ENCODE measurements at places on chromosomes 1 and 21. TPM values are rescaled to one million over a fixed set of nuclear protein-coding genes. Genes with fewer than 3 reads are reported as not detected.
A peak's percentile ranks its signal among the peaks of the same experiment; 100 is the strongest.

DNA sequence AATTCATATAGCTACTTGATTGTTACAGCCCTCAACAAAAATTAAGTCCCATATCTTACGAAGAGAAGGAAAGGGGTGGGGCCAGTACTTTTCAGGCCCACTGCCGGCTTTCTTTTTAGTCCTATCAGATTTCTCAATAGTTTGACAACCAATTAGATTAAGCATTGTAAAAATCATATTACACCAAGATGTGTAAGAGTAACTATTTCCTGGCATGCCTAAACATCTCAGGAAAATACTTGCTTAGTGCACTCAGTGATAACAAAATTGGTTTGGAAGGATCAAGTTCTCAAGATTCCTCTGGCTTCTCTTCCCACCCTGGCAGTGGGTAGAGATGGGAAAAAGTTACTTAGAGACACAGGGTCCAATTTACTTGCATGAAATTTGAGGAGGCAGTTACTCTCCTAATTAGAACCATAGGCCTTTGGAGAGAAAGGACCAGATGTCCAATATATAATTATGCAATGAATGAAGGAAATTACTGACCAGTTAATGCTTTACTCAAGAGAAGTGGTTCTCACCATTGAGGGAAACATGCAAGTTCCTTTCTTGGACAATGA, 30.1 kb downstream of the STPG1 start:
- DNase-seq = no peak

DNA sequence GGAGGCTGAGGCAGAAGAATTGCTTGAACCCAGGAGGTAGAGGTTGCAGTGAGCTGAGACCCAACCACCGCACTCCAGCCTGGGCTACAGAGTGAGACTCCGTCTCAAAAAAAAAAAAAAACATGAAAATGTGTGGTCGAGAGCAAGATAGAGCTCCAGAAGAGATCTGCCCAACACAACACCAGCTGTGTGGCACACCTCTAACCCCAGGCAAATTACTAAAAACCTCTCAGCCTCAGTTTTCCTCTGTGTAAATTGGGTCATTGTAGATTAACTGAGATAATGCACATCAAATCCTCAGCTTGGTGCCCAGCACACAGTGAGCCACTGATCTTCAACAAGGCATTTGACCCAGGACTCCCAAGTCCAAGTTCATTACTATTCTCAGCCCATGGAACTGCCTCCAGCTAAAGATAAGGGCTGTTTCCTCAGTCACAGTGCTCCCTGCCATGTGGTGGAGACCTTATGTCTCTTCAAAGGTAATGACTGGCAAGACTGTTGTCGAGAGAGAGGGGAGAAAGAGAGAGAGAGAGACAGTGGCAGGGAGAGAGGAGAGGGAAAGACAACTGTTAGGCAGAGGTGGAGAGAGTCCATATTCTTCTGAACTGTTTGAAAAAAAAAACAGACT, 58.1 kb downstream of the PTP4A2 start:
- DNase-seq = no peak

- DNase-seq = no peak
Observed at GRCh38 chr1:51549016-51549619, 30.1 kb upstream of the EPS15 start.

GRCh38 chr1:61781151-61781550, 38.9 kb downstream of the PATJ start:
- DNase-seq = no peak

DNA sequence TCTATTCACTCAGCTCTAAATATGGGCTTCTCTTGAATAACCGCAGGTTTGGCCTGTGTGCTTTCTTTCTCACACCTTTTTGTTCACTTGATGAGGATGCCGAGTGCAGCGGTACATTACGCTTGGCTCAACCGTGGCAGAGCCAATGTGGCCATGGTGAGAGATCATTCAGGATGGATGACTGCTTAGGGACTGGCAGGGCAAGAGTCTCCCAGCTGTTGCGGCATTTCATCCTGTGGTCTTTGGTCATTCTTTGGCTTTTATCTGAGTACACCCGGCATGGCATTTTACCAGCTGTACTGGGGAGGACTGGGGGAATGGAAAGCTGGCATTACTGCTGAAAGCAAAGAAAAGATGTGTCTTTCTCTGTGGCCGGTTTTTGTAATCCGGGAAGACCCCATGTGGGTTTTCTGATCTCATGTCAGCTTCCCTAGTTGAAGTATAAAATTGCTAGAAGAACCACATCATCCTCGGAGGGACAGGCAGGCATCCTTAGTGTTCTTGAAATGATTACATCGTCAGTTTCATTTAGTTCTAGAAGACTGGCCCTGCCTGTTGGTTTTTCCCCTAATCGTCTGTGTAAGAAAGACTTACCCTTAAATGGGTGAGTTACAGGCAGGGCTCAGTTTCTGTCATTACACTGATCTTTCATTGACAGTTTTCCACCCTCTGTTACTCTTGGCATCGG, 15.1 kb downstream of the PCP4 start:
- no peak for DNase-seq

- DNase-seq = peak; percentile 26
Observed at GRCh38 chr1:99546432-99547416, 99.2 kb upstream of the PALMD start.

GRCh38 chr1:198295971-198296370, 139.2 kb downstream of the NEK7 start:
- DNase-seq = no peak

GRCh38 chr1:81453971-81454370, 346.8 kb upstream of the ADGRL2 start:
- no peak for DNase-seq

DNA sequence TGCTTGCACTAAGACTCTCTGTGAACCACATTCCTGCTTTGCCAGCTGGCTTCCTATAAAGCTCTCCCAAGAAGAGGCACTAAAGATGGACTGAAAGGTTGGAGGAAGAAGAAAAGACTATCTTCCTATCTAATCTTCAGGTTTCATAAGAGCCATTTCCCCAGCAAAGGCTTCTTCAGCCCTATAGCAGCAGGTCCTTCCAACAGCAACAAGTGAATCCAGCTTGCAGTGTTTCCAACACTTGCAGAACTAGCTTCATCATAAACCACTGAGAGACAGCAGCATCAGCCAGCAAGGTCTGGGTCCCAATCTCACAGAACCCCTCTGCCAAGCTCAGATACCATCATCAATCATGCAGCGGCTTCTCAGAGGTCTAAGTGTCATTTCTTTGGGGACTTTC, 28.1 kb downstream of the FOXJ3 start:
- DNase-seq = no peak

GRCh38 chr1:19759740-19760089, 40.0 kb downstream of the TMCO4 start:
- peak; percentile 33 for DNase-seq

- DNase-seq = peak; percentile 66
Observed at GRCh38 chr1:206002871-206003801, at the start of gene RAB7B. Gene RAB7B, minus strand, starts transcription at chr1:206003395. Its CDS starts 9,260 bp downstream, at chr1:205994135.

DNA sequence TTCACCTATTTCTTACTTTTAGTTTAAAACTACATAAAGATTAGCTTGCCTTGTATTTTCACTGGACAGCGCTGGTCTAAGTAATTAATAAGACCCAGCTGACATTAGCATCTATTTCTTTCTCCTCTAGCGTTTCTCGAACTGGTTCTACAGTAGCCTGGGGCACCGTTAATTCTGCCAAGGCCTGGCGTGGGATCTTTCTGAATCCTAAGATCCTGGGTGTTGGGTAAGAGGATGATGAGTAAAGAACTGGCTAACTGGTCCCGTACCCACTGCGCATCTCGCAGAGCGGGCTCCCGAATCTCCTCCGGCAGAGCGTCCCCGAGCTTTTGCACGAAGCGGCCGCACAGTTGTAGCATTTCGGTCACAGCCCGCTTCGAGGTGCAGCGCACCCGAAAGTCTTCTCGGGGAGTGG, 309 bp downstream of the NSL1 start:
- DNase-seq = peak; percentile 81

- no peak for DNase-seq
Observed at GRCh38 chr1:36530261-36530660, 47.5 kb upstream of the CSF3R start.

GRCh38 chr1:212622467-212622866, 13.9 kb downstream of the ATF3 start:
- DNase-seq = no peak

DNA sequence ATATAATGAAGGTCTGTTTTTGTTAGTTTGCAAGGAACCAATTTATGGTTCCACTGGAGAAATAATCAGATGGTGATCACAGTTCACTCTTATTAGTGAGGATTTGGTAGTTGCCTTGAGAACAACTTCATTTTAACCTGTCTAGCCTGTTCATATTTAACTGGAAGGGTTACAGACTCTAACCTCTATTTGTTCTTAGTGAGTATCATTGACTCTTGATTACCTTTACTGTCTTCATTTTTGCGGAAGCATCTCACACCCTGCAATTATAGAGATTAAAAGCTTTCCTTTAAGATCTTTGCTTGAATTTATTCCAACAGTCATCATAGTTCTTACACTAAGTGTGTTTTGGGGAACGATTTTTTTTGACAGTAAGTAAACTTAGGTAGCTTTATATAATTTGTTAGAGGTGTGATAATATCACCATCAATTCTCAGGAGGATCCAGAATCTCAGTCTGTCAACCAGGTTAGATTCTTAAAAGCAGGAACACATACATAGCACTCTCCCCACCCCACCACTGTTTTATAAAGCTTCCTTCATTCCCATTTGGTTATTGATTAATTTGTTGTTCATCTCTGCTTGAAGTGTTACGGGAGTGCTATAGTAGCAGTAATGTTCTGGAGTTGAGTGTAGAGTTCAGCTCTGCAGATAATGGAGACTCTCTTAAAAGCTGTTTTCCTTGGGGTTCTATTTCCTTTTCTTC, 30.1 kb downstream of the B3GALT2 start:
- no peak for DNase-seq

DNA sequence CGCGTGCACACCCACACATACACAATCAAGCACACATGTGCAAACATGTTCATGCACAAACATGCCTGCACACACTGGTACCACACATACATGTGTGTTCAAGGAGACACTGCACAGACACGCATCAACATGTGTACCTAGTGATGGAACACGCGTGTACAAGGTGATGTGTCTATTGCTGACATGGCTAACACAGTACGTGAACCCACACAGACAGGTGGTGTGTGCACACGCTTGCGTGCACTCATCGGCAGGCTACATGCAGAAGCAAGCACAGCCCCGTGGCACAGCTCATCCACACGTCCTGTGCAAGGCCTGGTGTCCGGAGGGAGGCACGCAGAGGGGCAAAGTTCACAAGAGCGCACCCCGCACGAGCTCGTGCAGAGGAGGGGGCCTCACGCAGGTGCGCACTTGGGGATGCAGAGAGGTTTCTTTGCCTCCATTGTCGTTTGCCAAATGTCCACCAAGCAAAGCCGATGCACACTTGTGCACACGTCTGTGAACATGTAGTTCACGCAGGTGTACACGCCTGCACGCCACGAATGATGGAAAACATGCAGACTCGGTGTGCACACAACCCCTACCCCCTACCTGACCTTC, 969 bp downstream of the ACAP3 start:
- no peak for DNase-seq

DNA sequence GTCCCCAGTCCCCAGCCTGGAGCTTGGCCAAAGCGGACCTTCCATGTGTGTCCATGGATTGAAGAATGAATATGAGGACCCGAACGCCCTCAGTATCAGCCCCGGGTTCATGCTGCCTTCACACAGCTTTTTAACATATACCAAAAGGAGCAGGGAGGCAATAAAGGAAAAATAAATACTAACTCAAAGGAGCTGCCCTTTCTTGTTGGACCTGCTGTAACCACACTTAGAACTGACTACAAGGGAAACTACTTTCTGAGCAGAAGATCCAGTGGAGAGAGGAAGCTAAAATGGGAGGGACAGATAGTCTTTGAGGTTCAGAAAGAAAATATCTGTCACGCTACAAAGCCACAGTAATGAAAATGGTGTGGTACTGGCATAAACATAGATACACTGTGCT, 48.6 kb downstream of the CNN3 start:
- no peak for DNase-seq

DNA sequence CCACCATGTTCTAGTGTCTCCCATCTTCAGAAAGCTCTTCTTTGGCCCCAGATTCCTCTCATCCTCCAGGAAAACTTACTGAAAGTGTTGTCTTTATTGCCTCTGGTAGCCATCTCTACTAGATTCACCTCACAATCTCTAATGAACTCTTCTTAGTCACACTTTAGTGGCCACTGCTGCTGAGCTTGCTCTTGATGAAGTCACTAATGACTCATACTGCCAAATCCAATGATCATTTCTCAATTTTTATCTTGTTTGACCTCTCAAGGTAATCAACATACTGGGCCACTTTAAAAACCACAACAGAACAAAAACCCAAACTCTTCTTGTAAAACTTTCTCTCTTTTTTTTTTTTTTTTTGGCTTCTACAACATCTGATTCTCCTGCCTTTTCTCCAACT, 196.4 kb downstream of the LHX8 start:
- DNase-seq = no peak

- DNase-seq = no peak
Observed at GRCh38 chr1:241590719-241591118, 49.5 kb downstream of the CHML start.

GRCh38 chr1:21313886-21314721, 23.8 kb upstream of the ECE1 start:
- no peak for DNase-seq

GRCh38 chr1:161198897-161199431, at the start of gene ADAMTS4:
Gene ADAMTS4, minus strand, starts transcription at chr1:161199054. Its CDS starts 427 bp downstream, at chr1:161198627.
- DNase-seq = peak; percentile 91

- DNase-seq = peak; percentile 98
Observed at GRCh38 chr1:24018611-24019580, 38.8 kb upstream of the SRSF10 start.

GRCh38 chr21:33824156-33824941, 91.3 kb downstream of the ATP5PO start:
- DNase-seq = peak; percentile 74

GRCh38 chr1:175826705-175827104, 83.3 kb upstream of the TNR start:
- no peak for DNase-seq

DNA sequence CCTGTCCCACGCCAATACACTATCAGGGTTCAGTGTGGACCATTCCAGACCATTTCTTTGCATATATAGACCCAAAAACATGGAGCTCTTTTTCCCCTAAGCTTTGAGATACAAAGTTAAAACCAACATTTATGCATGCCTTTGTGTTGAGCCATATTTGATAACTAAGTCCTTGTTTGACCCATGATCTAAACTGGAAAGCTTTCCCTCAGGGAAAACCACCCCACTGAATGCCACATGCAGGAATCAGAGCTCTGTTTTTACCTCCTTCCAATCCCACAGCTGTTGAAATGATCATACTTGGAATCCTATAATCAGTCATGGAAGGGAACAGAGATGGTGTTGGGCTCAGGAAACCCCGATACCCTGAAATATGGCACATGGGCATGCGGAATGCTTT, 14.8 kb upstream of the SLC45A1 start:
- peak; percentile 74 for DNase-seq

FCAMR gene
- not detected for total RNA-seq

PTPRC gene
- total RNA-seq = 0.23 TPM

SHISA4 gene
- total RNA-seq = 30.6 TPM

LMX1A gene
- not detected for total RNA-seq

WDR4 gene
- total RNA-seq = 19.6 TPM

KRTAP12-2 gene
- total RNA-seq = not detected

UTS2 gene
- total RNA-seq = not detected

RAD54L gene
- 14.7 TPM for total RNA-seq

Data from LHCN-M2 (cell line).